Stimulated activated CD8-positive, alpha-beta memory T cell treated with anti-CD3 and anti-CD28 coated beads, Interleukin-2, amount 100 ng/mL, for 48 hours (primary cell): ENCODE measurements at places on chromosomes 12 and 14.
A peak's percentile ranks its signal among the peaks of the same experiment; 100 is the strongest.

DNA sequence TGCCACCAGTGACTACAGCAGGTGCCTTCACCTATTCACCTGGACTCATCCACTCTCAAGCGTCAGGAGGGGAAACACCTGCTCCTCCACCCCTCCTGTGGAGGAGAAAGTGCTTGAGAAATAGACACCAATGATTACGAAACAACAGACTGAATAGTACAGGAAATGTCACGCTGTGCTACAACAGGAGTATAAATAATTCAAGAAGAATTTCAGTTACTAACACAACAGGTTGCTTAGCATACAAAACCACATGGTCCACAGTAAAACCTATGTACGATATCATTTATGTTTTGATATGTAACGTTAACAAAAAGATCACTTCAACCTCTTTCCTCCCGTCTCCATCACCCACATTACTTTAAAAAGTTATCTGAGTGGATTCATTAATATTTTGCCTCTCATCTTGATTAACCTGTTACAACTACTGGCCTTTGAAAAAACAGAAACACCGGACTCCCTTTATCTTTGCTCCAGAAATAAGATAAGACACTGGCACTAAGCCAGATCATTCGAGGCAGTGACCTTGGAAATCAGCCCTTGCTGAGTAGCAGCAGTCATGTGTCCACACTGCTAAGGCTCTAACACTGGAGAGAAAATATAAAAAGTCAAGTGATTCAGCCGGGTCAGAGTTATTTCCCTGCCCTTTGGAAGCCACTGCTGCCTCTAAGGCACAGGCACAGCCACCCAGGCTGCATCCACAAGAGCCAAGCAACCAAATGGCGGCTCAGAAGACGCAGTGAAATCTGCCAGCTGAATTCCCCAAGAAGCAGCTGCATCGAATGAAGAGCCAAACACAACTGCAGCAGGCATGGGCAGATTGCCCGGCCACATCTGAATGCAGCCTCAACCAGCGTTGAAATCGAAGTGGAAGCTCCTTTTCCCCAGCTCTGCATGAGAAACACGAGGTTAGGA is 40.9 kb downstream of the NT5DC3 start:
- no peak for DNase-seq

- DNase-seq = peak; percentile 57
Observed at GRCh38 chr12:121800694-121801594, 2.9 kb upstream of the SETD1B start.

GRCh38 chr14:93132472-93133065 is 16.8 kb upstream of the ITPK1 start:
- no peak for DNase-seq

- no peak for DNase-seq
Observed at GRCh38 chr14:48563489-48563888, 888.1 kb upstream of the MDGA2 start.

GRCh38 chr12:53218551-53219291 is 11.7 kb upstream of the ITGB7 start:
- no peak for DNase-seq

GRCh38 chr14:65103150-65103760 is 938 bp upstream of the MAX start:
- no peak for DNase-seq

DNA sequence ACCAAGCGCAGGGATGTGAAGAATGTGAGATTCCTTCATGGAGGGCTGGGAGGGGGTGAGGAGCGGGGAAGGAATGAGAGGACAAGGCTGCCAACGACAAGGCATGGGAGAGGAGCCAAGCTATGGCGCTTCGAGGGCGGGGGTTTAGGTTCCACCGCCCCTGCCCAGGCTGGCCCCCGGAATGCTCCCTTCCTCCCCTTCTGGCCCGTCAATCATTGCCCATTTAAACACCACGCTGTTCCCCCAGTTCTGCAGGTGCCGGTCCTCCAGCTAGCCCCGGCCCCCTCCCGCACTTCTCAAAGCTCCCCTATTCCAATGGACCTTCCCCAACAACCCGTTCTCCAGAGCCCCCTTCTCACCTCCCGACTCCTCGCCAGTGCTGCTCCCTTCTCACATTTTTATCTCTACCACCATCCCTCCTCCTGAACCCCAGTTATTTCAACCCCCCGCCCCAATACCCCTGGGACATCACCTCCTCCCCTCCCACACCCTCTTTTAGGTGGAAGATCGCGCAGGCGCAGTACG is 428 bp downstream of the RNF41 start:
- no peak for DNase-seq

- DNase-seq = no peak
Observed at GRCh38 chr14:54737132-54737711, 165.4 kb downstream of the GCH1 start.

DNA sequence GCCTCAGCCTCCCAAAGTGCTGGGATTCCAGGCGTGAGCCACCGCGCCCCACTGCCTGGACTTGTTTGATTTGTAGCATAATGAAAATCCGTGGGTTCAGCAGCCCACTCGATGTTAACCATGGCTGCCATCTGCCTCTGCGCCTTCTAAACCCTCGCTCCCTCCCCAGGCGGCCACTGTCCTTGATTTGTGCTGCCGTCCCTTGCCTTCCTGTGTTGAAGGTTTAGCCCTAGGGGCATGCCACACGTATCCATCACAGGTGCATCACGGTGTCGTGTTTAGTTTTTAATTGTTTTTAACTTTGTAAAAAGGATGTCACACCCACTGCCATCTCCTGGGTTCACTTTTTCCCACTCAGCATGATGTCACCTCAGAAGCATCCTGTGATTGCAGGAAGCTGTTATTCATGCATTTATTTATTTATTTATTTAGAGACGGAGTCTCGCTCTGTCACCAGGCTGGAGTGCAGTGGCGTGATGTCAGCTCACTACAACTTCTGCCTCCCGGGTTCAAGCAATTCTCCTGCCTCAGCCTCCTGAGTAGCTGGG is 24.5 kb upstream of the ULK1 start:
- no peak for DNase-seq

DNA sequence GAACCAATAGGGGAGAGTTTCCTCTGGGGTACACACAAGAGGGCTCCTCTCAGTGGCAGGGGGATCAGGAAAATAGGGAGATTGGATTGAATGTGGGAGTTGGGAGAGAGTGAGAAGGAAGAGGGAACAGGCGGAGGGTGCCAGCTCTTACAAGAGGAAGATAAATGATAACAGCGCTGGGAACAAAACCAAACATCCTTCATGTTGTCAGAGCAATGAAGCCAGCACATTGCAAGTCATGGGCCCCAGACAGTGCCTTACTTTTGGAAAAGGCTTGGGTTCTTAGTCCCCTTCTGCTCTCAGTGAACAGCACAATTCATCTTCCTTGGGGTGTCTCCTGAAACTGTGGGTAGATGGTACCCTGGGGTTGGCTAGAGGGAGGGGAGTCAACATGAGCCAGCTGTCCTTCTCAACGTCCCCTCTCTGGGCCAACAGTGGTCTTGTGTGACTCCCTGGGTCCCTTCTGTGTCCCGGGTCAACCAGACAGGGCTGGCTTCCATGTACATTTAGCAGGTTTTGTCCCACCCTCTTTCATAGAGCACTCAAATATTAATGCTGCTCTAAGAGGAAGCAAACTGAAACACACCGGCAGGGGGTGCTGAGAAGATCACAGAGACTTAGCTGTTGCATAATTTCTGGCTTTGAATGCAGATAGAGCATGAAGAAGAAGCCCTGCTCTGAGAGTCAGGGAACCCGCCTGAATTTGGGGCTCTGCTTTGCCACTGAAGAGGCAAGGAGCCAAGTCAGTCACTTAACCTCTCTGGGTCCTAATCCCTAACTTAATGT is 138.5 kb downstream of the ESRRB start:
- no peak for DNase-seq

DNA sequence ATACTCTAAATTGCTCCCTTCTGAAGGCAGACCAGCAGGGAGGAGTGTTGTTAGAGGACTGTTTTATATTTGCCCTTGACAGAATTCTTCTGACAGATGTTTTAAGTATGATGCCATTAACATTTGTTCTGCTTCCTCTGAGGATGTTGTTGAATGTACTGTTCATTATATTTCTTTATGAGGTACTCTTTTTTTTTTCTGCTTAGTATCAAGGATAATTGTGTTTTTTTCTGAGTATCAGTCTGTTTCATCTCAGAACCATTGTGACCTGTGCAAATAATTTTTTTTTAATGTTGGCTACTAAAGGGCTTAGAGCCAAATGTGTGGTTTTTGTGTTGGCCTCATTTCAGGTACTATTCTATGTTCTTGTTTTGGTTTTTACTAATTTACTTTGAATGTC is 10.6 kb downstream of the METAP2 start:
- DNase-seq = no peak

- no peak for DNase-seq
Observed at GRCh38 chr14:88902850-88903249, 78.4 kb downstream of the TTC8 start.

DNA sequence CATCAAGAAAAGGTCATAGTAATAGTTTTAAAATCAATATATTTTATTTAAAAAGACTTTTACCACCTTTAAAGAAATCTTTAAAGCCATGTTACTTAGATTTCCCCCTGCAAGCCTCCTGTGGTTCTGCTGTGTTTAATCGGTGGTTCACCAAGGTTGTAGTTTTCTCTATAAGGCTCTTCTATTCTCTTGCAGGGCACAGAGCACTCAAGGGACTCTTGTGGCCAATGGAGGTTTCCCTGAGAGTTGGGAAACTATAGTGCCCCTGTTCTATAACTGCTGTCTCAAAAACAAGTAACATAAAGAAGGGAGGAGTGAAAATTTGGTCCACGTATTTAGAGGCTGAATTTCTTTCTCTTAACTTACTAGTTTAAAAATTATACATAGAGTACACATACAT is 25.0 kb downstream of the DACT1 start:
- DNase-seq = no peak

DNA sequence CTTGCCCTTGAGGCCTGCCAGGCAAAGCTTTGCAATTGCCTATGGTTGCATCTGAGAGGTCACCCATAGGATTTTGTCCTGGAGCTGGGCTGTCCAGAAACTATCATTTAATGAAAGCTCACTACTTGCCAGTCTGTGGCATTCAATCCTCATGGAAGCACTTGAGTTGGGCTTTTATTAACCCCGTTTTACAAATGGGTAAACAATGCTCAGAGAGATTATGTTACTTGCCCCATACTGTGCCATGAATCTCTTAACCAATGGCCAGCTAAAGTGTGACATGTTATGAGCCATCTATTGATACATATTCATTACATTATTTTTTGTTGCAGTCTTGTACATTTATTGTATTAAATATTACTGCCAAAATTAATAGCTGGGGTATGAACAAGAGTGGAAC is 35.9 kb downstream of the PDZRN4 start:
- DNase-seq = no peak

DNA sequence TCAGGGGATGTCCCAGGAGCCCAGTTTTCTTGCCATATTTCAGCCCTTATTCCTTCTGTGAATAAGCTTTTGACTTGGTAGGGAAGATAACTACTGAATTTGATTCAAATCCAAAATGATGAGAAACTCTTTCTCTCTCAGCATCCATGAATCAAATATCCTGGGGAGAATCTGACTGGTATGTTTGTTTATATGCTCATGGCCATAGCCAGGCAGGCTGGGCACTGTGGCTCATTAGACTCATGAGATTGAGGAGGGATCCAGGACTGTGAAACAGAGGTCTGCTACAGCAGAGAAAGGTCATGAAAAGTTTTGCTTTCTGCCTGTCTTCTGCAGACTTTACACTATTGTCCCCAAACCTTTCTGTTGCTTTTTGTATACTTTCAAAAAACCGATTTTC is 346.4 kb upstream of the ATP2B1 start:
- no peak for DNase-seq

GRCh38 chr14:64951724-64952123 is 9.2 kb upstream of the GPX2 start:
- DNase-seq = no peak

GRCh38 chr14:52356025-52356424 is 41.9 kb downstream of the PTGER2 start:
- DNase-seq = no peak

DNA sequence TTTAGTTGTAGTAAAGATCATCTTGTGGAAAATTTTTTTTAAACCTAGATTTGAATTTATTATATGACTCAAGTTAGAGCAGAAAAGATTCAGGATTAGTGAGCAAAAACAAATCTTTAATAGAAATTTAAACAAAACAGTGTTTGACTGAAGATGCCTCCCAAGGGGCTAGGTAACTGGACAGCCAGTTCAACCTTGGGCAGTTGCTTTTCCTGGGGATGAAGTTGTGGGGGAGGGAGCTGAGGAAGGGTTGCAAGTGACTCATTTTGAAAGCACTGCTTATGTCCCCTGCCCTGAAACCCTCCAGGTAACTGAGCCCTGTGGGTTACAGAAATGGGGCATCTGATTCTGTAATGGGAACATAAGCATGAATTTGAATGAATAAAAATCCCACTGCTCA is 13.1 kb downstream of the CFAP54 start:
- DNase-seq = no peak

DNA sequence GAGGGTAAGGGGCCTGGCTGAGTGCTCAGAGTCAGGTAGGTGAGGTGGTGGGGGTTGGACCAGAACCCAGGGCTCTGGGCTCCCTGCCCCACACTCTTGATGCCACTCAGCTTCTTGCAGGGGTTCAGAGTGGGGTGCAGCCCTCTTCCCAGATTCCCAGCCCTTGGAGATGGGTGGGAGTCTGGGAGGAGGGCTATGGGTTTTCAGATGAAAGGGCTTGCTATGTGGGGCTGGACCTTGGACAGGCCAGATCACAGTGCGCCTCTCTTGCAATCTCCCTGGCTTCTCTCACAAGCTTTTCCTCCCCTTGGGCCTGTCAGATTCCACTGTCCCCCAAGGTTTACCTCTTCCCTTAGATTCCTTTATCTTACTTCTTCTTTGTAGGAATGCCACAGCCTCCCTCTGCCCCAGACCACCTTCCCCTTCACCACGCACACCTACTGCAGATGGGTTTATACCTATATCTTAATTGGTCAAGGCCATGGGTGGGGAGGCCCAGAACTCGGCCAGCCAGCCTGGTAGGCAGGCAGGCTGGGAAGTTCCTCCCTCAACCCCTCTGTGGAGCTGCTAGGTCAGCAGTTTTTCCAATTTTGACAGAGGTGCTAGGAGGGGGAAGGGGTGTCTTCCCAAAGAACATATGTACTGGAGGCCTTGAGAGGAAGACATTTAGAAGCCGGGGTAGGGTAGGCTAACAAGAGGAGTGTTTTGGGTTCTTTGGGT is 1.4 kb downstream of the NYNRIN start:
- no peak for DNase-seq

- no peak for DNase-seq
Observed at GRCh38 chr14:23545740-23546365, 5.7 kb downstream of the ZFHX2 start.

DNA sequence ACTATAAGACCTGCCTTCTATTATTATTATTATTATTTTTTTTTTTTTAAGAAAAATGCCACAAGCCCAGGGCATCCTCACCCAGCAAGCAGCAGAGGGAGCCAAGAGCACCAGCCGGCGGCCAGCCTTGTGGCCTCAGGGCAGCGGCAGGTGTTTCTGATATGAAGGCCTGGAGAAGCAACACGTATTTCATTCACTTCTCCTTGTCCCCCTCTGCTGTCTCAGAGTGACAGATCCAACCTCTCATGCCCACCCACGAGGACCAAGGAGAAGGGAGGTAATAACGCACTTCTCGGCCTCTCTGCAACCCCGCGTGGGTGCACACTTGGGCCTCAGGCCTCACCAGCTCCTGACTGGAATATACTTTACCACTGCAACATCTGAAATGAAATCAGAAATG is 25.4 kb downstream of the CDC42BPB start:
- no peak for DNase-seq

GRCh38 chr14:65718629-65719028 is 306.1 kb downstream of the FUT8 start:
- no peak for DNase-seq
